ENCODE measurements at places on chromosomes 11 and 22.

- no peak for DNase-seq
These were observed 79.3 kb upstream of the DRD2 start for GRCh38 chr11:113554526-113554925.

- no peak for DNase-seq
These were observed 9.0 kb upstream of the APOBEC3A start for GRCh38 chr22:38948181-38948940.

DNA sequence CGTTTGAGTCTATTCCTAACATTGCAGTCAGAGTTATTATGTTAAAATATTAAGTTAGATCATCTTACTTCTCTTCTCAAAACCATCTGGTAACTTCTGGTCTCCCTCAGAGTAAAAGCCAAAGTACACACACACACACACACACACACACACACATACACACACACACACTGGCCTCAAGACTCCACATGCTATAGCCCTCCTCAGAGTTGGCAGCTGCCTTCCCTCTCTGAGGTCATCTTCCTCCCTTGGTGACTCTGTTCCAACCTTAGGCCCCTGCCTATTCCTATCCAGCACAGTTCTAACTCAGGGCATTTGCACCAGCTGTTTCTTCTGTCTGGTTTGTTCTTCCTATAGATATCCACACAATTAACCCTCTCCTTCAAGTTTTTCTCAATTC lies 272.0 kb upstream of the SESN3 start:
- DNase-seq = no peak

- DNase-seq = no peak
These were observed 259.7 kb downstream of the MN1 start for GRCh38 chr22:27541836-27542235.

DNA sequence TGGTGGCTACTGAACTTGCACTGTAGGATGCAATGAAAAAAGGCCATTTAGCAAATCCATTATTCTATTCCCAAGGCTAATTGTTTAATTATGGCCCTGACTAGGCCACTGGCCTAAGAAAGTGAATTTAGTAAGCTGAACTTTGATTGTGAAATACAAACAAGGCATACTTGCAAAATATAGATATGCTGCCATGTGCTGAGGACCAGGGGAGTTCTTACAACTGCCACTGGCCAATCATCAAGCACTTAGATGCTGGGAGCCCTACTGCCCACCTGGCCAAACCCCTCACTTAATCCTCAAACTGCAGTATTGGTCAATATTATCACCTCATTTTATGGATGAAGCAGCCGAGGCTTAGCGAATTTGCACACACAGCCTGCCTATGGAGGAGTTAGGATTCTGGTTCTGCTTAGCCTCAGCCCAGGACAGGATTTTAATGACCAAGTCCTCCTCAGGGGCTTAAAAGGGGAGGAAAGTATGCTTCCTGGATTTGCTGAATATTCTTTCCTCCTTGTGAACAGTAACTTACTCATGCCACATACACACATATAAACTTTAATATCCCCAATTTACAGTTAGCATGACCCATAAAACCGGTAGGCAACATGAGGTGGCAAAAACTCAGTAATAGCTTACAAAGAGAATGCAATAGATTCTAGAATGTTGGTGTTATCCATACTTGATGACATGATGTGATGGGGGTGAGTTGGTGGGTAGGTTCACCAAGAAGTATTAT lies 39.3 kb downstream of the CD44 start:
- DNase-seq = no peak

GRCh38 chr11:6323291-6323905 lies 3.1 kb upstream of the CAVIN3 start:
- no peak for DNase-seq

GRCh38 chr11:93560199-93560932 lies 17.2 kb upstream of the SMCO4 start:
- DNase-seq = no peak

GRCh38 chr11:85236211-85236610 lies 390.9 kb downstream of the DLG2 start:
- no peak for DNase-seq

DNA sequence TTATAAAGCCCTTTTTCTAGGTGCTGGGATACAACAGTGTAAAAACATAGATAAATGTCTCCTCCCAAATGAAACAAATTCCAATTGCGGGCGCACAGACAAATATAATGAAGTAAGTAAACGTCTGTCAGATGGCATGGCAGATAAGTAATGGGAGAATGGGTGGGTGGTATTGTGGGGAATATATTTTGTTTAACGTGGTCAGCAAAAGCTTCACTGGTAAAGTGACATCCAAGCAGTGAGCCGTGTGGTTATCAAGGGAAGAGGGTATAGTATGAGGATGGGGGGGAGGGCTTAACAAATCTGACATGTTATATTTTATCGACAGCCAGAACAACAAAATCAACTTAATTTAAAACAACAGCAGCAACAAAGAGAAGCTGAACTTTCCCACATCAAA lies 1.2 kb downstream of the SVIP start:
- no peak for DNase-seq

DNA sequence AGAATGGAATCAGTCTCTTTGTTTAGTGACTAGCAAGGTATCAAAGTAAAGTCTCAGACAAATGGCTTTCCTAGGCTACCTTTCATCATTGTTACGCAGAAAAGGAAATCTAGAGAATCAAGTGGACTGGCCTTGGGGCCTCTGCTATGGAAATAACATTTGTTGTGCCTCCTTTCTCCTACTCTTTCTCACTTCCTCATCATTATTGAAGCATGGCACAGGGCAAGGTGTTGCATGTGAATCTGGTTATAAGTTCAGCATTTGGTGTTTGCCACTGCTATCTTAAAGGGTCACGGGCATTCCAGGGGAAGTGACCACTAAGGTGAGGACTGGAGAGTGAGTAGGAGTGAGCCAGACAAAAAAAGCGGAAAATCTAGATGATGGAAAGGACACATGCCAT lies 54.9 kb downstream of the GLYATL1 start:
- DNase-seq = no peak

- no peak for DNase-seq
These were observed 376.3 kb upstream of the CCDC90B start for GRCh38 chr11:83662494-83662893.

DNA sequence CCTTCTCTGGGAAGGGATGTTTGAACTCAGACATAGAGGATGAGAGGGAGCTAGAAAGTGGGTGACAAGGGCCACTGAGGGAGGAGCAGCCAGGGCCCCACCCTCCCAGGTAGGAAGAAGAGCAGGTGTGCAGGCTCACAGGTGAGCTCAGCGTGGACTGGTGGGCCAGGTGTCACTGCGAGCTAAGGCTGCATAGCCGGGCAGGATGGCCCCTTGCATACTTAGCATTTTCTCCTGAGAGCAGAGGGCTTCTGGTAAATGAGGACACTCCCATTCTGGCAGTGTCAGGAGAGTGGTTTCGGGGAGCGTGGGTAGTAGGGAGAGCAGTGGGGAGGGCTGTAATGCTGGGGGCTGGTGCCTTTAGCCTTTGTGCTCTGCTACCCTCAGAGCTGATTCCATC lies 843.4 kb downstream of the TBC1D22A start:
- DNase-seq = no peak

GRCh38 chr22:49507607-49508292 lies 319.9 kb downstream of the BRD1 start:
- DNase-seq = no peak

DNA sequence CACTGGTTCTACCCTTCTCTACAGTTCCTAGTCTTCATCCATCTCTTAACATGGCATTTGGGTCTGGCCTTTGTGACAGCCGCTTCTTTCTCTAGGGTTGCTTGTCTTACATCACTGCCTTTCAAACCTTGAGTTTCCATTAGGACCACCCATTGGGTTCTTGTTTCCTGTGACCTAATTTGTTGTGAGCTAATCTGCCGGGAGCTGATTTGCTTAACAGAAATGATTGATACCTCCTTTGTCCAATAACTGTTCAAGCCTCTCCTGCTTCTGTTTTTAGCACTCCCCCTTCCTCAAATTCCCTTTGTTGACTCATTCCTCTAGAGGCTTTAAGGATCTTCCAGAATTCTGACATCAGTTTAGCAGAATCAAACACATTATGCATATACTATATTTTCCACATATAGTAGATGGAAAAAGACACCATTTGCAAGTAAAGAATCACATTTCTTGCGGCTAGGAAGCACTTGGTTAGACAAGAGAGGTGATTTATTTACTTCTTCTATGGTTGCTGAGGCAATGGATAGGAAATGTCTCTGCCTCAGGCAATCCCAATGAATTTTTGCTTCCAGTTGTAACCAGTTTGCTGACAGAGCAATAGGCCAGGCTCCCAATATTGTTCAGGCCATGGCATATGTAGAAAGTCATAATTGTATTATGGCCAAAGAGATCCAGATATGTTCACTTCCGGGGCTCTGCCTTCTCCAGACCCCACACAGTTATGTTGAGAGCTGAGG lies 130.7 kb downstream of the SNX19 start:
- DNase-seq = no peak

GRCh38 chr11:129505266-129505665 lies 129.6 kb downstream of the BARX2 start:
- DNase-seq = no peak
